NCI-H2081 (cell line): ENCODE measurements at places on chromosomes 7 and 10.
A peak's percentile ranks its signal among the peaks of the same experiment; 100 is the strongest.

- DNase-seq = peak; percentile 65
Observed at GRCh38 chr7:83936056-83936708, 258.4 kb downstream of the SEMA3A start.

- DNase-seq = peak; percentile 78
Observed at GRCh38 chr7:44184206-44184872, 4.9 kb downstream of the GCK start.

- no peak for DNase-seq
Observed at GRCh38 chr7:4091767-4092166, 590.3 kb upstream of the FOXK1 start.

DNA sequence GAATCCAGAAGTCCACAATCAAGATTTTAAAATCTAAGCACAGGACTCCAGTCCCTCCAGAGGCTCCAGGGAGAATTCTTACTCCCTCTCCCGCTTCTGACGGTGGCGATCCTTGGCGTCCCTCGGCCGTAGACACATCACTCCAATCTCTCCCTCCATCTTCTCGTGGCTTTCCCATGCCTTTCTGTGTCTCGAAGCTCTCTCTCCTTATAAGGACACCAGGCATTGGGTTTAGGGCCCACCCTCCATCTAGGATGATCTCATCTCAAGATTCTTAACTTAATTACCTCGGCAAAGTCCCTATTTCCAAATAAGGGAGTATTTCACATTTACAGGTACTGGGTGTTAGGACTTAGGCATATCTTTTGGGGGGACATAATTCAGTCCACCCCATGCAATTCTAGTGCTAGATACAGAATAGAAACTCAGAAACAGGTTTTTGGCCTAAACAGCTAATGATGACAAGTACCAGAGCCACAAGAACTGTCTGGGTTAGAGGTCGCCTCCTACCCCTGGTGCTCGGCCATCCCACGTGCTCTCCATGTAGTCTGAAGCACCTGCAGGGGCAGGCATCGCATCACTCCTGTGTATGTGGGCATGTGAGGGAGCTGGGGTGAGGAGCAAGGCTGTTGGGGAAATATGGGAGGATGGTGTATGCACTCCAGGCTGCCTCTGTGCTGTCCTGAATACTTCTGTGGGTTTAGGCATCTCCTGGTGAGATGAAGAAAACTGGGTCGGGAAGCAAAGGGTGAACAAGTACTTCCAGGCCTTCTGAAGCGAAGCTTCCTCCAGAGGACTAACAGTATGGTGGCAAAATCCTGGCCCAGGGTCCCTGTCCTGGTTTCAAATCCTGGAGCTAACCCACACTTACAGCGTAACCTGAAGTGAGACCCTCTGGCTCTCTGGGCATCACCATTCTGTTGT, 298.3 kb upstream of the ZMIZ1 start:
- DNase-seq = no peak

DNA sequence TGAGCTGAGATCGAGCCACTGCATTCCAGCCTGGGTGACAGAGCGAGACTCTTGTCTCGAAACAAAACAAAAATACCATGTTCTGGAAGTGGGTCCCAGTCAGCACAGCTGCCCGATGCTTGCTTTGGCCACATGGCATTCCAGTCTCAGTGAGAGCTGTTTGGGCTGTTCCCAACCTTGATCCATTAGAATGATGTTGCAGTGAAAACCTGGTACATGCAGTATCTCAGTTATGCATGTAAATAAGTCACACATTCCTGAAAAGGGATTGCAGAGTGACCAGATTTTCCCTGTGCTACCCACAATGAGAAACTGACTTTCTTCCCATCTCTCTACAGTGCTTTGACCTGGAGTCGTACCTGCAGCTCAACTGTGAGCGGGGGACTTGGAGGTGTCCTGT, 15.4 kb downstream of the ZMIZ2 start:
- DNase-seq = no peak

DNA sequence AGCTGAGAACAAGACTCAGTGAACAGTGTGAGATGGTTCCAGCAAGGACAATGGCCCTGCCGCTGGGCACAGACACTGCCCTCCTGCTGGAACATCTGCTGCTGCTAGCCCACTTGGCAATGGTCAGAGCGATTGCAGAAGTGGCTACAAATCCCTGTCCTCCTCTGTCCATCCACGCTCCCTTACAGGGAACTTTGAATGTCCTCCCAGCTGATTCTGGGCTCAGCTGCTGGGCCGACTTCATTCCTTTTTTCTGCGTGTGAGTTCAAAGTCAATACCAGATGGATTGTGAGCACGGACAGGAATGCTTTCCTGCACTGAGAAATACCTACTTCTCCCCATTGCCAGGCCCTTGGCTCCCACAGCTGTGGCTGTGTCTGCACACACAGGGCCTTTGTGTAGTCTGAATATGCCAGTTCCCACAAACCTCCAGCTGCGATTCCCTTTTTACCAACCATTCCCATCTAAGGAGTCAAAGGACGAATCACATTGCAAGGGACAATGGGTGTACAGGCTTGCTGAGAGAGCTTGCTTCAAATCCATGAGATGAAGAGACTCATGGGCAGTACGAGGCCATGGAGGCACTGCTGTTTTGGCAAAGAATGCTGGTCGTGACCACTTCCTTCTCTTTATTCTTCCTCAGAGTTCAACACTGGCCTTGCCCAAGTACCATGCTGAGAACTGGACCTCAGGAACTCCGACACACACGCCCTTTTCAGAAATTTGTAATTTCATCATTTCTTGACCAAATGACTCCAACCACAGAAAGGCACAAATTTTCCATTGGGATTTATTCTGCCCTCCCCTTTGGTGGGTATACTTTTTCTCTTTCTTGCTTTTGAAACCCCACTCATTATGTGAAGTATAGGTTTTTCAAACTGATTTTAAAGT, 44.2 kb downstream of the BPGM start:
- no peak for DNase-seq

- DNase-seq = no peak
Observed at GRCh38 chr10:5500910-5501309, 1.5 kb upstream of the CALML5 start.

GRCh38 chr10:59595593-59595992, 114.1 kb downstream of the SLC16A9 start:
- peak; percentile 5 for DNase-seq

- DNase-seq = no peak
Observed at GRCh38 chr7:30974605-30975255, 11.0 kb downstream of the GHRHR start.

DNA sequence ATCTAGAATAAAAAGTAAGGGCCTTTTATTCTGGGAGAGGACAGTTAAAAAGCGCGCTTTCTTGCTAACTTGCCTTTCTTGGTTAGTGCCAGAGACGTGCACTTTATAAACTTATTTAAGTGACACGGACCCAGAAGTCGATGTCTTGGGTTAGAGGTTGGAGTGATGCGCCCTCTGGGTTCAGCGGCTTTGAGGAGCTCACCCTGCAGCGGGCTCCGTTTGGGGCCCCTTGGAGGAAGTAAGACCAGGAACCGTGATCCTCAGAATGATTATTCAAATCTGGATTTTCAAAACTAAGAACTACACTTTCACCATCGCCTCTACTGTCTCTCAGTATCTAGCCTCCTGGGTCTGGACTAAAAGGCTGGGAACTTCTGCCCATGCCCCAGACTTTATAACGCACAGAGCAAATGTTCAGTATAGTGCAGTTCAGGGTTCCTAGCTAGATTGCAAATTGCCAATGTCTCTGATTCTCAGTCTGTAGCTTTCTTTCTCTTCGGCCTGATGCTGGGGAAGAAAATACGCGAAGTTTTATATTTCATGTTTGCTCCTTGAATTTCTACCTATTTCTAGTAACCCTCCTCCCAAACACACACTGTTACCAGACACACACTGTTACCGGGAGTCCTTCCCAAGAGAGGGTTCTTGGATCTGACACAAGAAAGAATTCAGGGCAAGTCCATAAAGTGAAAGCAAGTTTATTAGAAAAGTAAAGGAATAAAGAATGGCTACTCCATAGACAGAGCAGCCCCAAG, 18.6 kb upstream of the SMO start:
- DNase-seq = no peak

- no peak for DNase-seq
Observed at GRCh38 chr10:123298583-123298982, 144.4 kb downstream of the BUB3 start.

- peak; percentile 34 for DNase-seq
Observed at GRCh38 chr10:21517134-21518031, 8.1 kb downstream of the SKIDA1 start.

DNA sequence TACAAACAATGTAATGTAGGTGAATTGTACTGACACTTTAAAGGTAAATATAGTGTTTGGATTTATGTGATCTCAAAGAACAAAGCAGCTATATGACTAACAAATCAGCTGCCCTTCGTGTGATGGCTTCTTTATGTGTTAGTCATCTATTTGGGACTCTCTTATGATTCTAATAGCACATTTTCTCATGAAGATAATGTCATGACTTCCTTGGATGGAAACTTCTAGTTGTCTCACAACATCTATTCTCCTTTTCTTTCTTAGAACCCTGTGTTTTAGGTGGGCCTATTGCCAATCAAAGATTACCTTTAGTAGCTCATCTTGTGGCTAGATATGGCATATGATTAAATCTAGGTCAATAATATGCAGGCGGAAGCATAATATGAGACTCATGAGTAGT, 45.0 kb downstream of the TMEM106B start:
- no peak for DNase-seq

GRCh38 chr7:134545380-134545779, 3.5 kb upstream of the AKR1B15 start:
- DNase-seq = no peak

DNA sequence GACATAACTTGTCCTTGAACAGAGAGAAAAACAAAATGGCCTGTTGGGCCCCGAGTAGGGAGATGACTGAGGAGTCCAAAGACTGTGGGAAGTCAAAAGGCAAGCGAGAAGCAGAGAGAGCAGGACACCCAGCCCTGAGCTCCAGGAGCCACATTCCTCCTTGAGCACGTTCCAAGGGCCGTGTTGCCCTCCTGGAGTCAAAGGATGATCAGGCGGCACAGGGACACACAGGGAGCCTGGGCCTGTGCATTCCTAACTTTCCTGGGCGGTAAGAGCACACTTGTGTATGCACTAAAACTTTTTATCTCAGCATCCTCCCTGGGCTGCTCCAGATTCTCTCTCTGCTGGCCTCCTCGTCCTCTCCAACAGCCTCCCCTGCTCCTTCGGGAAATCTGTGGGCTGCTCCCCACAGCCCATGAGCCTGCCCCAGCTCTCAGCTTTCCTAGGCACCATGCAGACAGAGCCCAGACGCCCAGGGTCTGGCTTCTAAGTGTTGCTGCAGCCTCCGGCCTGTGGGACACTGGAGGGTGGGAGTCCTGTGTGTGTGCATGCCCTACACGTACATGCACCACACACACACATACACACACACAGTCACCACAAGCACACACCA, 281.8 kb downstream of the POU6F2 start:
- no peak for DNase-seq

GRCh38 chr10:1063232-1063865, 7.2 kb downstream of the WDR37 start:
- no peak for DNase-seq

DNA sequence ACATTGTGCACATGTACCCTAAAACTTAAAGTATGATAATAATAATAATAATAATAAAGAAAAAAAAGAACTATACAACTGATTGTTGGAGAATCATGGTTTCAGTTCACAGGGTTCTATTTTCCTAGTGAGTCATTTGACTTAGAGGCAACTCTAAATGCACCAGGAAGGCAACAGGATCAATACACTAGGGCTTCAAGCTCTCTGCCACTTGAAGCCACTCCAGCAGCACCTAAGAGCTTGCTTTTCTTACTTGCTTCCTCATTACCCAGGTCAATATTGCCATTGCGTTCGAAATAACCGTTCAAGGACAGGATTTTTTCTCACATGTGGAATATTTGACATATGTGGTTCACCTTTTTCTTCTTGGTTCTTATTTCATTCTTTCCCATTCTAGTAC, 189.7 kb downstream of the GRM3 start:
- DNase-seq = no peak

- no peak for DNase-seq
Observed at GRCh38 chr10:82191653-82192052, 316.7 kb downstream of the NRG3 start.

GRCh38 chr10:60310740-60311139, 78.9 kb downstream of the ANK3 start:
- DNase-seq = no peak

- DNase-seq = no peak
Observed at GRCh38 chr7:5396542-5396941, 27.1 kb downstream of the TNRC18 start.

DNA sequence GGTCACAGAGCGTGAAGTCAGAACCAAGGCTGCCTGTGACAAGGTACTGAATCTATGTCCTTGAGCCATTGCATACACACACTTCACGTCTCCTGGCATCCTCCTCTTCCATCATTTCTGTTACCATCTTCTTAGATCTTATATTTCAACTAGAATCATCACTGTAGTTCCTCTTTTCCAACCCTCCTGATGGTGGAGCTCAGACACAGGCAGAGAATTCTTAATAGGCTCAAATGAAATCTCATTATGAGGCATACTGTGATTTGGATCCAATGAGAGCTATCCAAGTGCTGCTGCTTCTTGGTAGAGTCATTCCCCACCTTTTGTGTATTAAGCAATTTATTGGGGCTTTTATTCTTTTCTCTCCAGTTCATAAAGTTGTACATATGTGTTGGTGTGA, 113.2 kb downstream of the CALCR start:
- peak; percentile 58 for DNase-seq

- DNase-seq = no peak
Observed at GRCh38 chr7:41437257-41438196, 265.4 kb downstream of the INHBA start.

DNA sequence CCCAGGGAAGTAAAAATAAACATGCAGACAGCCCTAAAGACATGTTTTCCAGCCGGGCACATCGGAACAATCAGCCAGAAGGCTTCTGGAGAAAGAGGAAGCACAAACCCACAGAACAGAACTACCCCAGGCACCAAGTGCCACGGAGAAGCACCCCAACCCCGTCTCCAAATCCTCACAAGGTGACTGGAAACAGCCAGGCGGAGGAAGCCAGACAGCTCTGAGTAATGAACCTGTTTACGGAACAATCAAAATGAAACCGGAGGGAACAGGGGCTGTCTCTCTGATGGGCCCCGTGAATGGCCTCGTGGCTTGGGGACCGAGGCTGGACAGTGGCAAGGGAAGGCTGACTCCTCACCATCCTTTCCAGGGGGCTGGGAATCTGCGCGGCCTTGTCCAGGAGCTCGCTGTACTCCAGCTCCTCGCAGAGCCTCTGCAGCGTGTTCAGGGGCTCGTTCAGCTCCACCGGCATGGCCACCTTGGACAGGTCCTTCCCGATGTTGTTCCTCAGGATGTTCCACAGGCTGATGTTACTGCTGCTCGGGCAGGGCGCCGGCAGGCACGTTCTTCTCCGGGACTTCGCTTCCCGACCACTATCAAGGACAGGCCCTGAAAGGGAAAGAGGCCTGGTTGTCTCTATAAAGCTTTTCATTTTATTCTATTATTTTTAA, 77.0 kb upstream of the GSDME start:
- no peak for DNase-seq

- DNase-seq = no peak
Observed at GRCh38 chr10:123842692-123843385, 48.8 kb downstream of the CPXM2 start.

DNA sequence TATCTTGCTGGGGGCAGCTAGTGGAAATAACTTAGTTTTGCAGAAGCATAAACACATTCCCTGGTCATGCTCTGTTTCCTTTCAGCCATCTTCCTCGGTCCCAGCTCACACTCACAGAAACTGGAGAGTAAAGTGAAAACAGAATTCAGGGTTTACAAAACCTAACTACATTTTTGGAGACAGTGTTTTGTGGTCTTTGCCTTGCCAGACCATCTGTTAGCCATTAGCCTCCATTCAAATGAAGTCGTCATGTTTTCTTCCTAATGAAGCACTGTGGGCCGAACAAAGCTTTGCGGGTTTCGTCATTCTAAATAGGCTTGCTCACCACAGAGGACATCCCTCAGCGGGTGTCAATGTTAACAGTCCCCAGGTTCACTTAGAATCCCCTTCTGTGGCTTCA, 214.6 kb upstream of the TMEM72 start:
- DNase-seq = no peak
